ENCODE measurements at places on chromosomes 12 and 14.

GRCh38 chr14:41549282-41549681 is 57.4 kb upstream of the LRFN5 start:
- DNase-seq = no peak

DNA sequence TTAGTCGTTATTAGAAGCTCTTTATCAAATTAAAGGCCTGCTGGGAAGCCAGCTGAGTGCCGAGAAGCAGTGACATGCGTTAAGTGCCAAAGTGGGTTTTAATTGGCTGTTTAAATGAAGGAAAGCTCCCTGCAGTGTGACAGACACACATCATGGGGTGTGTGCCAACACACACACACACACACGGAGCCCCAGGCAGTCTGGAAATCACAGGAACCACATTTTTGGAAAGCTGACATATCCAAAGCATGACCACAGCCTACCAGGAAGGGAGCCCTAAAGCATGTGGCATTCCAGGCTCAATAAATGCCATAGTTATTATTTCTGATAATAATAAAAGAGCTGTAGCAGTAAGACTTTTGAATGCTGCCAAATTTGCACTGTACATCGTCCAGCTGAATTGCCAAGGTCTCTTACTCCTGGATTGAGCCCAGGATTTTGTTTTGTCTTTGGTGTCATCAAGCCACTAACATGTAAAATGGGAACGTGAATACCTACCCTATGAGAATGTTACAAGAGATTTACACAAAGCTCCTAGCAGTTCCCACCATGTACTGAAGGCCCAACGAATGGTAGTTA is 135.1 kb downstream of the TMEM30B start:
- no peak for DNase-seq

GRCh38 chr12:32826807-32827412 is 69.7 kb downstream of the PKP2 start:
- no peak for DNase-seq

DNA sequence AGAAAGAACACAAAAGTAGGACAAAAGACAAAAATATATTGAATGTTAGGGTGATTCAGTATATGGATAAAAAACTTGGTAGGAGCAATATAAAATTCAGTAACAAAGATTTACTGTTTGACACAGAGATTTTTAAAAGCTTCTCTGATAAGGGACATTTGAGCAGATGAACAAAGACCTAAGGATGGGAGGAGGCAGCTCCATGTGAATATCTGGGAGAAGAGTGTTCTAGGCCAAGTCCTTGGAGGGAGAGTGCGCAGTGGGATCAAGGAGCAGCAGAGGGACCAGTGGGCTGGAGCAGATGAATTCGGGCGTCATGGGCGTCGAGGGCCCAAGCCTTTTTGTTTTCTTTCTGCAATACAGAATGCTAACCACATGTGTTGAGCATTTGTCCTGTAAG is 174.4 kb downstream of the PRKCH start:
- no peak for DNase-seq

GRCh38 chr12:67710582-67710981 is 62.0 kb downstream of the DYRK2 start:
- no peak for DNase-seq

GRCh38 chr12:49187184-49187583 is 1.7 kb downstream of the TUBA1A start:
- DNase-seq = no peak

Data from activated T-cell treated with anti-CD3 and anti-CD28 coated beads, Interleukin-2, amount 50 U/mL, for 72 hours (primary cell).